ENCODE measurements at places on chromosomes 1 and 21. TPM values are rescaled to one million over a fixed set of nuclear protein-coding genes. Genes with fewer than 3 reads are reported as not detected.

- DNase-seq, result no peak
Observed at GRCh38 chr1:168468822-168469221, 75.0 kb downstream of the XCL2 start.

DNA sequence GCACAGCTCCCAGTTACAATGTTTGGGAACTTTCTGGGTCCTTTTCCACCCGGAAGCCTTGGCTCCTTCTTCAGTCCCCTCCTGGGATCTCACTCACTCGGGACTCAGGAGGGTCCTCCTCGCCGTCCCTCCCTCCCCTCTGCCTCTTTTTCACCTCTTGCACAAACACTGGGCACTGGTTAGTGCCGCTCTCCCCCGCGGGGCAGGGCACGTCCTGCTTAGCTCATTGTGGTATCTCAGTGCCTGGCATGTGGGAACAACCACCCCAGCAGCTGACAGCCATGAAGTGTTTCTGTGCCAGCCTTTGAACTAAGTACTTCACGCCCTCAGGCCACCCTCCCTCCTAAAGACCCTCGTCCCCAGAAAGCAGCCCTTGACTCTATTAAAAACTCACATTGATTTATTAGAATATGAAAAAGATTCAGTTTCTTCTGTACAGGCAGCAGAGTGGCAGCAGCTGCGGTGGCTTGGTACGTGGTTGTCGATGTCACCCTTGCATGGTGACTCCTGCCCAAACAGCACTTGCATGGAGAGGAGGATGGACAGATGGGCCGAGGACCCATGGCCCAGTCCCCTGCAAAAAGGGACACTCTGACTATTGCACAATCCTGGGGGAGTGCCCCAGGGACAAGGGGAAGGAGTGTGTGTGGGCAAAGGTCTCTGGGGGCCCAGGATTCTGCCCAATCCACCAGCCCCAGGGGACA is 56.3 kb downstream of the SLC9A1 start:
- DNase-seq, result no peak

DNA sequence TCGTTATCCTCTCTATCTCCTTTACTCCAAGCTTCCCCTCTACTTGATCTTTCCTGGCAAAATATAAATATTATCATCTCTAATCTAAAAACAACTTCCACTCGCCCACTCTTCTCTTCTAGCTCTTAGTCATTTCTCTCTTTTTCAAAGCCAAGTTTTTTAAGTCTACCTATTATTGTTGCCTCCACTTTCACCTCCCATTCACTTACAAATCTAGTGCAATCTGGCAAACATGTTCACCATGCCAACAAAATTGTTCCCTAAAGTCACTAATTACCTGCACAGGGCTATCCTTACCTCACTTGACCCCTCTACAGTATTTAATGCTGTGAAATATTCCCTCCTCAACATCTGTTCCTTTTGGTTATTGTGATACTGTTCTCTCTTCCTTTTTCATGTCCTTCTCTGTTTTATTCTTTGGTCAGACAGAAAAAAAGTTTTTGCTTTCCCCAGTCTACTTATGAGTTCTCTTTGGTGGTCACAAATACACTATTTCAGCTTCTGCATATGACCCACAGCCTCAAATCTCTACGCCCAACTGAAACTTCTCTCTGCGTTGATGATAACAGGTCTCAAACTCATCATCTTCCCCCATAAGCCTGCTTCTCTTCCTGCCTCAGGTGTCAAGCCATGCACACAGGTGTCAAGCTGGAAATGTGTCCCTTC is 31.9 kb upstream of the RAP1A start:
- no peak for DNase-seq

The LCA5L gene
- 1.9 TPM for total RNA-seq

- no peak for DNase-seq
Observed at GRCh38 chr1:65420590-65421350, at the start of the genes LEPR and LEPROT. Gene LEPR (plus strand): TSS chr1:65420668. CDS start chr1:65565566, 144,898 bp downstream. Gene LEPROT (plus strand): TSS chr1:65420668. CDS start chr1:65420725, 57 bp downstream.
